ENCODE measurements at places on chromosomes 6 and 20.

GRCh38 chr6:159974932-159975331 is 6.0 kb downstream of the IGF2R start:
- DNase-seq: no peak

GRCh38 chr6:20655317-20655716 is 121.1 kb downstream of the CDKAL1 start:
- no peak for DNase-seq

DNA sequence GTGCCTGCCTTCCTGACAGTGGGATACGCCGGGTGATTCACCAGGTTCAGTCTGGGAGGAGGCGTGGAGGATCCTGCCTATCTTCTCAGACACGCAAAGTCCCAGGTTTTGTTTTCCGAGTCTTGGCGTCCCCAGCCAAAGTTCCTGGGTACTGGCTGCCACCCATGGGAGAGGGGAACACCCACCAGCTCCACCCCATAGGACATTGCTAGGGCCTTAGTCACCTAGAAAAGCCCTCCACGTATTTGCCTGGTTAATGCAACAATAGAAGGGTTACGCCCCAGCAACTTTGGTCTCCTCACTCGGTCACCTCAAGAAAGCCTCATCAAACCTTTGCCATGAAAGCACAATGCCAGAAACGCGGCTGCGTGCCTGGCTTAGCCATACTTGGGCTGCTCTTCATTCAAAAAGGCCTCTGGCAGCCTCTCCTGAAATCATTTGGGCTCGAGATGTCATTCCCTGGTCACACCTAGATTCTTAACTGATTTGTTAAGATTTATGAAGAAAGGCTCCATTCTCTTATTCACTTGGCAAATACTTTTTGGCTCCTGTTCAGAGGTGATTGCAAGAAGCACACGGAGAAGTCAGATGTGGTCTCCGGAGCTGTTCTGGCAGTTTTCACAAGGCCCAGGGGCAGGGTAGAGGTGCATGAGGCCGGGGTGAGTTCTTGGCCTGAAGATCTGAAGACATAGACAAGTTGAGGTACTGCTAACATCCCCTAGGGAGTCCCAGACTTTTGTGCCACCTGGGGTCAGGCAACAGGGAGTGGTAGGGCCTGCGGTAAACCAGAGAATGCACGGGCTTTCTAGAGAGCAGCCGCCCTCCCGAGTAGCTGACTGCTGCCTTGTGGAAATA is 35.5 kb upstream of the ZNF133 start:
- no peak for DNase-seq

DNA sequence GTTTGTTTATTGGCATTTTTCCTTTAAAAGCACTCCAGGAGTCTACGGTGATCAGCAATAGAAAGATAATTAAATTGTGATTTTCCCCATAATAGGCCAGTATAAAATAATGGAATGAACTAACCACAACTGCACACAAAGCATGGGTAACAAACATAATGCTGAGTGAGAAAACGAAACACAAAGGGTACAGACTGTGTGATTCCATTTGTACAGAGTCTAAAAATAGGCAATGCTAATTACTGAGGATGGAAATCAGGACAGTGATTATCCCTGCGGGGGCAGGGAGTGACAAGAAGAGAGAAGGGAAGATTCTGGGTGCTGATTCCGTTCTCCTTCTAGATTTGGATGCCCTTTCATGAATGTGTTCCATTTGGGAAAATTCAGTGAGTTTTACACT is 478.1 kb downstream of the PREX1 start:
- DNase-seq: no peak

GRCh38 chr6:163207431-163208383 is 206.8 kb upstream of the QKI start:
- DNase-seq: no peak

GRCh38 chr6:68087399-68088133 is 547.5 kb upstream of the ADGRB3 start:
- no peak for DNase-seq

DNA sequence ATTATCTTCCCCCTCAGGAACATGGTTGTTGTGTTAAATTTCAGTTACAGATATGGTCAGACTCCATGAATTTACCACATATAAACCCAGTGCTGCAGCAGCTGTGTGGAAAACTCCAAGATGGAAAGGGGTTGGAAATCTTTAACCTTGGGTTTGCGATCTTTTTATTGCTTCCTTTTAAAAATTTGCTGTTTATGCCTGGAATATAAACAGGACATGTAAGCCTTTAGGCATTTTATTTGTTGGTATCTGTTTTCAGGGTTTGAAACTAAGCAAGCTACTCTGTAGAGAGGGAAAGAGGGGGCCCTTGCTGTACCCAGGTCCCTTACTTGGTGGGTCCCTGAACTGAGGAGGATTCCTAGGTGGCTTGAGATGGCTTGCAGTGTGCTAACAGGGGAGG is 778 bp downstream of the PKIG start:
- DNase-seq: no peak

GRCh38 chr6:141719476-141719875 is 413.2 kb upstream of the GJE1 start:
- no peak for DNase-seq

DNA sequence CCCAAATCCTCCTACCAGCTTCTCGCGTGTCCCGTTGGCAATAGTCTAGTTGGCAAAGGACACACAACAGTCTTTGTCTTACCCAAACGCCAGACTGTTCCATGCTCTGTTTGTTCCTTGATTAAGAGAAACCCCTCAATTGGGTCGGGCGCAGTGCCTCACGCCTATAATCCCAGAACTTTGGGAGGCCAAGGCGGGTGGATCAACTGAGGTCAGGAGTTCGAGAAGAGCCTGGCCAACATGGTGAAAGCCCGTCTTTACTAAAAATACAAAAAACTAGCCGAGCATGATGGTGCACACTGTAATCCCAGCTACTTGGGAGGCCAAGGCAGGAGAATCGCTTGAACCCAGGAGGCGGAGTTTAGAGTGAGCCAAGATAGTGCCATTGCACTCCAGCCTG is 153.7 kb downstream of the GRM4 start:
- no peak for DNase-seq

- DNase-seq: no peak
Observed at GRCh38 chr20:42191140-42191860, 573.1 kb upstream of the CHD6 start.

DNA sequence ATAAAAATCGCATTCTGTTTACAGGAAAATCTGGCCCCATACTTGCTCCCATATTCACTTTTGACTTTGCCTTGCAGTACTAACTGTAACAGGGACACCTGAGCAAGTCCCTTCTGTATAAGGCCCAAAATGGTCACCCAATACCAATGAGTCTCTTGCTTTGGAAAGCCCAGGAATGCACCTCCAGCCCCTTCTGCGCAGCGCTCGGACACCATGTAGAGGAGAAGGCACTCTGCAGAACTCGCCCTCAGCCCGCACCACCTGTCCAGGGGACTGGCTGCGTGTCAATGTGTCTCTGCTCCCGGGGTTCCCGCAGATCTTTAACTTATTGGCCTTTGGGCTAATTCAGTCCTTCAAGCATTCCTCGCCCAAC is 746 bp upstream of the PRND start:
- DNase-seq: no peak

- no peak for DNase-seq
Observed at GRCh38 chr20:41587956-41588355, 30.2 kb downstream of the CHD6 start.

GRCh38 chr20:44033873-44034272 is 119.2 kb downstream of the TOX2 start:
- no peak for DNase-seq

GRCh38 chr6:131982740-131983259 is 31.6 kb upstream of the CCN2 start:
- DNase-seq: no peak

DNA sequence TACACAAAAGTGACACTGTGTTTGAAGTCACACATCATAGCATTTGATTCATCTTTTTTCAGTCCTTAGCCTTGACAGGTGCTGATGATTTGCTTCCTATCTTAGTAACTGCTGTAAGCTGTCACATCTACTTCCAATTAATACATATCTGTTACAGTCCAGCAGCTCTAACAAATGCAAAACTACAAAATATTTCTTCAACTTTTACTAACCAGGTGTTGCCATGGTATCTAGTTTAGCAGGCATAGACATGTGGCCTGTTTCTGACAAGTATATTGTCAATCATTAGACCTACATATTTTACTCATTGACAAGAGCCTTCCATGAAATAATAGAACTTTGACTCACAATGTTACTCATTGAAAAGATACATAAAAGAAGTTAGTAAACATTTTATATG is 1159.7 kb downstream of the GRIK2 start:
- no peak for DNase-seq

DNA sequence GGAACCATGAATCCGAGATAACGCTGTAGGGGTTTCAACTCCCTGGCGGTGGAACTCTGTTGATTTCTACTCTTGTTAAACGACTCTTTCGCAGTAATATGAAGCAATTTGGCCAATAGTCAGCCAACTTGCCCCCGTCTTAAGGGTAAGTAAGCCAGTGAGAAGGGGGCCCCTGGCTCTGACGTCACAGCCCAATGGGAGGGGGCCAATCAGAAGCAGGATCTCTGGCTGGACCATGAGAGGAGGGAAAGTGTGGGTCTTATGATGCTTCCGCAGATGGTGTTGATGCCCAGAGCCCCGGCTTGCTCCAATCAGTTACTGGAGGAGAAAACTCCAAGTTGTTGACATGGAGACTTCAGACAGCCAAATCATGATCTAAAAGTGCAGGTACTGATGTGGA is 242.4 kb downstream of the BMP7 start:
- no peak for DNase-seq

- no peak for DNase-seq
Observed at GRCh38 chr6:11459079-11459610, 78.4 kb upstream of the TMEM170B start.

All from NCI-H2107 (cell line).